Myocyte (in vitro differentiated cells): ENCODE measurements at places on chromosomes 6 and 20.

GRCh38 chr20:1897965-1898464, 2.8 kb downstream of the SIRPA start:
- DNase-seq = no peak

GRCh38 chr20:53019464-53019863, 47.3 kb downstream of the TSHZ2 start:
- no peak for DNase-seq

DNA sequence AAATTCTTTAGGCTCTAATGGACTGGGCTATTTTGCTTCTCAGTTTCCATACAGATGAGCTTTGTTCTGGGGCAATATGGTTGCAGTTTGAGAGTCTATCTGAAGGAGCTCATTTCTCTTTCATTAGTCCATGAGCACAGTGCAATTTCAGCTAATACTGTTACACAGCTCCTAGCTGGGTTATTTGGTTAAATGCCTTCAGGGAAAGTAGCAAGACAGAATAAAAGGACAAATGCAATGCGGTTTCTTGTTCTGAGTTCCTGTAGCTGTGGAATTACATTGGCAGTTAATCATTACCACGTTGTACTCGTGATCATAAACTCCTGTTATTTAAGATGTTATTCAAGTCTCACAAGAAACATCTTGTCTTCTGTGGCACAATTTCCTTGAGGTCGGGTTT, 127.7 kb downstream of the BFSP1 start:
- no peak for DNase-seq

DNA sequence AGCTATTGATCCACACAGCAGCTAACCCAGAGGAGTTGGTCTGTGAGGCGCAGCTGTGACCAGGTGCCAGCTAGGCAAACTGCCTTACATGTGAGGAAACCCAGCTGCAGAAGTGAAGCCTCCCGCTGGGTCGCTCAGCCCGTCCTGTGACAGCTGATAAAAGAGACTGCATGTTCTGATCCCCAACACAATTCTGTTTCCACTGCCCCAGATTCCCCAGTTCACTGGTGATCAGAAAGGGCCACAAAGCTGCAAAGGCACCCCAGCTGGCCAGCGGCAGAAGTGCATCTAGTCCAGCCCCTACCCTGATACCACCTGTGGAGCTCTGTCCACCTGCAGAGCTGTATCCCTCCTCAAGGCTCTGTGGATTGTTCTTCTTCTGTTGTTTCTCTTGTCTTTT, 64.5 kb downstream of the CTNNBL1 start:
- no peak for DNase-seq

GRCh38 chr20:41177636-41178035, 40.3 kb downstream of the PLCG1 start:
- DNase-seq = peak; percentile 99

DNA sequence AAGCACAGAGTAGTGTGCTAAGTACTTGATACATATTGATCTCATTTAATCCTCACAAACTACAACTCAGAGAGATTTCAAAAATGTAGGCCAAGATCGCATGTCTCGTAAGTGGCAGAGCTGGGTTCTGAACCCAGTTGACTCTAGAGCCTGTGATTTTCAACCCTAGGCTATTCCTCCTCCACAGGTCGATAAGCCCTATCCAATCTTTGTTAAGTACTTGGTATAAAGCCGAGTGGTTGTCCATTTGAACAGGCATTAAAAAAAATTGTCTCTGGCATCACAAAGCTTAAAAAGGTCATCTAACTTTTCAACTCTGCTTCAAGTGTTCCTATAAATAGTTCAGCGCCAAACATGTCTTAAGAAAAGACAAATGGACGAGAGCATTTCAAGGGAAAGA, 37.4 kb downstream of the LYRM4 start:
- no peak for DNase-seq

- peak; percentile 96 for DNase-seq
These were observed 9.2 kb downstream of the FOXS1 start for GRCh38 chr20:31835977-31836852.

DNA sequence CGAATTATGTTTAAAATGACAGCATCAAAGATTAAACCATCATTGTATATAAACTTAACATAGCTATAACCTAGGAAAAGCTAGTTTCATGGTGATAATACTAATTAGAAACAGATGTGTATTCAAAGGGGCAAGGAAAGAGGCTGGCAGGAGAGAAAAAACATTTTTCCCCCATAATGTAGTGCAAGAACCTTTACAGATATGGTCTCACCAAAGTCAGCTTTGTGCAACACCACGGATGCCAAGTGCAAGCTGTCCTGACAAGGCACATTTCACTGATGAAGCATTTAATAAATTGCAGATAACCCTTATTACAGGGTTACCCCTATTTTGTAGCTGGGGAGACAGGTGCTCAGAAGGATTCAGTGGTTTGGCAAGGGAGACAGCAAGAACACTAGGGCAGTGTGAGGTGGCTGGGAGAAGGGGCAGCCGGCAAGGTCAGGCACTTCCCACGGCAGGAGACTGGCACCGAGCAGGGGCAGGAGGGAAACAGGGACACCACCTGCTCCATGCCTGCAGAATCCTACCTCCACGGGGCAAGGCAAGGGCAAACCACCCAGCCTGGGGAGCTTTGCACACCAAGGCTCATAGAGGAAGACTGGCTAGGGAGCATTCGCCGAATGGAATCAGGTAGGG, 6.5 kb downstream of the RPS6KA2 start:
- no peak for DNase-seq

DNA sequence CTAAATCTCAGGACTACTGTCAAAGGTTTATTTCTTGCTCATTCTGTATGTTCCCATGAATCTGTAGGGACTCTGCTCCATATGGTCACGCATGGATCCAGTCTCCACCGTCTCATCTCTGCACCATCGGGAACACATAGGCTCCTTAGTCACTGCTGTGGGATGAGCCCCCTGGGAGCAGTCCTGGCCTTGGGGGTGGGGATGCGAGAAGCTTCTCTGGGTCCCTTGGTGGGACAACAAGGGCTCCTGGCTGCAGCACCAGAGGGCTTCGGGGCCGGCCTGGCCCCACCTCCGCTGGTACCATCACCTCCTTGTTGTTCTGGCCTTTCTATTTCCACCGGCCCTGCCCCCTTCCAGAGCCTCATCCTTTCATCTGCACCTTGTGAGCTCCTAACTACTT, 148.4 kb downstream of the CDH4 start:
- DNase-seq = no peak

- DNase-seq = no peak
These were observed at the start of gene ANKRD60 for GRCh38 chr20:58228484-58229197. TSS of gene ANKRD60 (minus strand) at chr20:58228653. CDS start at chr20:58228653, 0 bp downstream.

DNA sequence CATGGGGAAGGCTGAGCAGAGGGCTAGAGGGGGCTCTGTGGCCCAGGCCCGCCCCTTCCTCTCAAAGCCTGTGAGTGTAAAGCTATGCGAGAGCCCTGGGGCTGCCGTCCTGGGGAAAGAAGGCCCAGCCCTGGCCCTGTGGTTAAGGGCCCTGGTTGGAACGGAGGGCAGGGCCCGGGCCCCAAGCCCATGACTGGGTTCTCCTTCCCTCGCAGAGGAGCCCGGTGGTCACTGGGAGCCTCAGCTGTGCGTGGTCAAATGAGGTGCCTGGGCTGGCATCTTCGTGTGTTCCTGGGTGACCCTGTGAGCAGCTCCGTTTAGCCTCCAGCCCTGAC, 56.0 kb downstream of the SMOC2 start:
- no peak for DNase-seq
